ENCODE measurements at places on chromosomes 2 and 18.

DNA sequence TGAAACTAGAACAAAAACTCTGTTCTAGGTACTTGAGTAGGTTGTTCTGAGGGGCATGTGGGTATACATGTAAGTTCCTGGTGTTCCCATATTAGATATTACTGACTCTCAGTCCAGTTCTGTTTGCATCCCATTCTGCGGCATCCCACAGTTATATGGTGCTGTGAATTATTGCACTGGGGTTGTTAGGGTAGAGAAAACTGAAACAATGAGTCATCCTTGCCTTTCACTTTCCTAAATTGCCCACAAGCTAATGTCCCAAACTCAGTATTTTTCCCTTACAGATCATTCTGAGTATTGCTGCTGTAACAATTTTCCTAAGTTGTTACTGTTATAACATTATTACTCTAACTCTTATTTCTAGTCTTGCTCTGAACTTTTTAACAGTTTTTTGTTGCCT is 3.0 kb downstream of the WDR75 start:
- DNase-seq: no peak

DNA sequence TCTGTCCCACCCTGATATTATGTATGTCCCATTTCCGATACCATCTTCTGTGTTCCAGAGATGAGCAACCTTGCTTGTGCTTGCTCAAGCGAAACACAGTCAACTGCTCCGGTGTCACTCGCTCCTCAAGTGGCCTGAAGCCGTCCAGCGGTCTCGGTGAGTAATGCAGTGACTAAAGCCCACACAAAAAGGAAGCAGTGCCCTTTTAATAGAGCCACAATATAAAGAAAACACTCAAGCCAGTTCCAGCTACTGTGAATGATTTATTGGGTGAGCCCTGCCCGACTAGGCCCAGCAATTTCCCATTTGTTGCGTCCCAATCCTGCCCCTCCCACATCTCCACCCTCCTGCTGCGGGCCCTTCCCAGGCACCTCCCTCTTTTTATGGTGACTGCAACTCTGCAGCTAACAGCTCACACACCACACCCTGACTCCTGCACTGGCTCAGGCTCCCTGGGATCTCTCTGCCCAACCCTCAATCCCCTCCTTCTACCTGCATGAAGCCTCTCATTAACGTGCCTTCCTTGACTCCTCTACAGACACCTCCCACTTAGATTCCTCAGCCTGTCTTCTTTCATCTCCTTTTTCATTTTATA is 44.2 kb upstream of the DSC1 start:
- no peak for DNase-seq

DNA sequence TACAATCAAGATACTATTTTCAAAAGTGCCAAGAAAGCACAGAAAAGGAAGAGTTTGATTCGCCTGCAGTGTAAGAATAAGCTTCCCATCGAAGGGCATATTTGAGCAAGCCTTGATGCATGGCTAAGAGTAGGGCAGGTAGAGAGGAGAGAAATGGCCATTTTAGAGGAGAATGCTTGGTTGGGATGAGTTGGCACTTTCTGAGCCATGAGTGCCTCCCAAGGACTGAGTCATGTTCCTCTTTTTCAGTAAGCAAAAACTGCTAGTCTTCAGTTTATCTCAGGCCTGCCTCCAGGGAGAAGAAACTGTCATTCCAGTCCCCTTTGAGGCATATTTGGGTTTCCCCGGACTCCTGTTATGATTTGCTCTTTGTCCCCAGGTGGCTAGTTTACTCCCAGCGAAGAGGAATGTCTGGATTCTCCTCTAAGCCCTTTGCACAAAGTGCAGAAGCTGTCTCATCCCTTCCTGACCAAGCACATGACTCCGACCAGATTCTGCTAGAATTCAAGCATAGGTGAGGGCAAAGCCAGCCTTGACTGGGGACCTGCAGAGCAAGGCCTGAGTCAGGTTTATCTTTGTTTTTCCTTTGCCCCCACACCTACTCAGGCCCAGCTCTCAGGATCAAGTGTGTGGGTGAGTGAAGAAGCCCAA is 115.2 kb downstream of the TTC32 start:
- no peak for DNase-seq

- no peak for DNase-seq
Measured at GRCh38 chr2:108635630-108636354, 83.5 kb upstream of the RANBP2 start.

DNA sequence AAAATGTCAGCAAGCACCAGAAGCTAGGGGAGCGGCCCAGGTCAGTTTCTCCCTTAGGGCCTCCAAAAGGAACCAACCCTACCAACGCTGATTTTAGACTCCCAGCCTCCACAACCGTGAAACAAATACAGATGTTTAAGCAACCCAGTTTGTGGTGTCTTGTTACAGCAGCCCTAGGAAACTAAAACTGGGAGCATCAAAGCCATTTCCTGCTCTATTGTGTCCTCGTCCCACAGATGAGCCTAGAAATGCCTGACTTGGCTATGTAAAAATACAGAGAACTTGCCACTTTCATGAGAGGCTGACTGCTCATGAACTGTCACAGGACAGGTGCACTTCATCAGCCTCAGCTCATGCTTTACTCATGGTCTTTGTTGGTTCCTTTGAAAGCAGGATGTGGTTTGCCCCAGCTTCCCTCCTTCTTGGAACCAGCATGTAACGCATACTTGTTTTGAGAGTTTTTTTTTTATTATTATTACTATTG is 97.6 kb upstream of the SLC39A10 start:
- DNase-seq: no peak

- no peak for DNase-seq
Measured at GRCh38 chr2:8575038-8575833, 106.6 kb upstream of the ID2 start.

DNA sequence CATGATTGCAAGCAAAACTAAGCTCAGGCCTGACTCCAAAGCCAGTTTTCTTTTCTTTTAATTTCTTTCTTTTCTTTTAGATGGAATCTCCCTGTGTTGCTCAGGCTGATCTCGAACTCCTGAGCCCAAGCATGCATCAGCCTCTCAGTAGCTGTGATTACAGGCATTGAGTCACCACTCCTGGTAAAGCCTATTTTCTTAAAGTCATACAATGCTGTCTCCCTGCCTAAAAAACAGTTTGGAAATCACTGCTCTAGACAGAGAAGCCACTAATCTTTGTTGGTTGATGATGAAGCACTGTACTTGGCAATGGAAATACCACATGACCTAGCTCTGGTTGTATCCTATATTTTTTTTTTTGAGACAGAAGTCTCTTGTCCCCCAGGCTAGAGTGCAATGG is 33.1 kb upstream of the ZNF532 start:
- DNase-seq: no peak

DNA sequence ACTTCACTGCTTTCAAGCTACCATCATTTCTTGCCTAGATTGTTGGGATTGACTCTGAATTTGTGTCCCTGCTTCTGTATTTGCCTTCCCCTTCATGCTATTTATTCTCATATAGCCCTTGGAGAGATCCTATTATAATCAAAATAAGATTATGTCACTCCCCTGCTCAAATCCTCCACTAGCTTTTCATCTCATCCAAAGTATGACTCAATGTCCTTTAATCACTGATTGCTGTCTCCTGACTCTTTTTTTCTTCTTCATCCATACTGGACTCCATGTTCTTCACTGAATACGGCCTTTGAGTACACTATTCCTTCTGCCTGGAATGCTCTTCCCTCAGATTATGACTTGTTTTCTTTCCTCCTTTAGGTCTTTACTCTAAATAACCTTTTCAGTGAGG is 5.0 kb downstream of the RBKS start:
- no peak for DNase-seq

GRCh38 chr2:96872591-96873349 is 2.9 kb upstream of the SEMA4C start:
- no peak for DNase-seq

DNA sequence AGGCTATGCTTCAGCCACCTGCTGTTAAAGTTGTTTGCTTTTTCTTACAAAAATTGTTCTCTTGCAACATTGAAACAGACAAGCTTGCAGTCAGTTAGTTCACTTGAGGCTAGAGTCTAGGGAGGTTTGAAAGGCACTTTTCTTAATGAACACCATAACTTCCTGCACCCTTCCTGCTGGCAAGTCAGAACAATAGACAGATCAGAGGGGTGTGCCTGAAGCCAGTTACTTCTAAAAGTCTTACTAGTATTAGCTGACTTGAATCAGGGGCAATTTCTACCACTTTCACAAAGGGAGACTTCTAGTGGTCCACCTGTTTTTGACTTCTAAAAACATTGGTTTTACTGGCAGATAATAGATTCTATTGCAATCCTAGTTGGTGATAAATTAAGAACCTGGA is 367.4 kb upstream of the CDH20 start:
- no peak for DNase-seq

DNA sequence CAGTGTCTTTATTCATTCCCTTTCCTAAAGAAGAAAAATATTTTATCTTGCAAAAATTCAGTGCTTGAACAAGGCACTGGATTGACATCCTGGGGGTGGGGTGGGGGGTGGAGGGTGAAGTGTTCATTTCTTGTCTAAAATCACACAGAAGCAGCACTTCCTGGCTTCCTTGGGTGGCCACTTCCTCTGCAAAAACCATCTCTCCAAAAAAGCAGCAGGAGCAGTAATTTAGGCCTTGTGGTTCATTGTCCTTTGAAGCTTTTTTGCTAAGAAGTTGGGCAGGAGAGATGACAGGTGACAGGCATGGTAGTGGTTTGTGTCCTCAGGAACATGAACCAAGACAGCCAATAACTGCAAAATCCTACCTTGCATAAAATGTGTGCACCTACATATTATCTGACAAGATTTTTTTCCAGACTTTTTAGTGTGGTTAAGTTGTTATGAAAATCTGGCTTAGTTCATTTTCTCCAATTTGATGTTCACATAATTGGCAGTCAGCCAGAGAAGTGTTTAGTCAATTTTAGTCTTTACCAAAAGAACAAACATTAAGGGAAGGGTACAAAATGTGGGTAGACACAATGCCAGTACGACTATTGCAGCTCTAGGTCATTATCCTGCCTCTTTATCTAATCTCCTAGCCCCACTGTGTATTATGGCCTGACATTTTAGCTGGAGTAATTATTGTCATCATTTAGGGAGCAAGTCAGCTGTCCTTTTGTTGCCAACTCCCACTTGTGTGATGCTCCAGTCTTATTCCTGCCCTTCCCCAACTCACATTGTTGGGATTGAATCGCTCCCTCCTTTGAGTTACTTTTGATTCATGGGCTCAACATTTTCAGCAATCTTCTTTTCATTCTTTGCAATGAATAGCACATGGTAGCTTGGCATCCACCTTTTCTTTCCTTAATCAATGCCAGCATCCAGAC is 177.2 kb downstream of the MYO3B start:
- no peak for DNase-seq
